Choroid plexus epithelial cell (primary cell): ENCODE measurements at places on chromosomes 6 and 20.
A peak's percentile ranks its signal among the peaks of the same experiment; 100 is the strongest.

DNA sequence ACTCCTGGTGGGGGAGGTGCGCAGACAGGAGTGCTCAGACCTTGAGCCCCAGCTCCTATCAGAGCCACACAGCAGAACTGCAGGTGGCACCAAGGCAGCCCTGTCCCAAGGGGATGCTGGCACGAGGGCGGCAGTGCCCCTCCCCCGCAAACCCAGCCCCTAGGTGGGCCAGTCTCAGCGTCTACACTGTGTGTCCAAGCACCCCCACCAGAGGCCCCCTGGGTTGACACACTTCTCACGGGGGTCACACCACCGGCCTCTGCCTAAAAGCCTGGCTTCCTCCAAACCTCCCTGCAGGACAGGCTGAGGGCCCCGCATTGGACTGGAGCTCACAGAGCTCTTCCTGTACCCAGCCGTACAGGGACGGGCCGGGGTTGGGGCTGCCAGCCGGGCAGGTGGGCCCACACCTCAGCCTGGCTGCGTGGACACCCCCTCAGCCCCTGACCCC is 8.1 kb downstream of the SLC2A4RG start:
- no peak for DNase-seq

GRCh38 chr20:39109933-39110818 is 148.0 kb downstream of the DHX35 start:
- DNase-seq: no peak

DNA sequence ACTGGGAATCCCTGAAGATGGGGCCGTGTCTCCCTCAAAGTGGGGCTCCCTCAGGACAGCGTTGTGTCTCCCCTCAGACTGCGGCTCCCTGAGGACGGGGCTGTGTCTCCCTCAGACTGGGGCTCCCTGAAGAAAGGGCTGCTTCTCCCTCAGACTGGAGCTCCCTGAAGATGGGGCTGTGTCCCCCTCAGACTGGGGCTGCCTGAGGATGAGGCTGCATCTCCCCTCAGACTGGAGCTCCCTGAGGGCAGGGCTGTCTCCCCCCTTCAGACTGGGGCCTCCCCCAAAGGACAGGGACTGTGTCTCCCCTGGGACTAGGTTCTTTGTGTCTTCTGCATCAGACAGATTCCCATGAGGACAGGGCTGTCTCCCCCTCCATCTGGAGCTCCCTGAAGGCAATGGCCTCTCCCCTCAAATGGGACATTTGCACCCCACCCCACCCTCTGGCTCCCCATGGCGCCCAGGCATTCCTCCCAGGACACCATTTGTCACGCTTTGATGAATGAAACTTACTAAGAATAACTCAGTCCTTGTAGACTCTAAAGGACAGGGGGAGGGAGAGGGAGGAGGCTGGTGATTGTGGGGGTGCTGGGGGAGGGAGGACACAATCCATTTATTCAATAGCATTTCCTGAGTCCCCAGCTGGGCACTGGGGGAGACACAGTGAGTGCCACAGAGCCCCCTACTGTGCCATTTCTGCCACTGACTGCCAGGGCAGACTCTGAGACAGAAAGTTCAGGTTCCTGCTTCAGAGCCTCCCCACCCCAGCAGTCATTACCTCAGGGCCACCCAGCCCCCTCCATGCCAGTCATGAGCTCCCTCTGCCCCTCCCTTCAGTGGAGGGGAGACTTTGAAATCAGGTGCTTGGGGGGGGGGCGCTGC is 122.4 kb downstream of the MRPL14 start:
- DNase-seq: no peak

DNA sequence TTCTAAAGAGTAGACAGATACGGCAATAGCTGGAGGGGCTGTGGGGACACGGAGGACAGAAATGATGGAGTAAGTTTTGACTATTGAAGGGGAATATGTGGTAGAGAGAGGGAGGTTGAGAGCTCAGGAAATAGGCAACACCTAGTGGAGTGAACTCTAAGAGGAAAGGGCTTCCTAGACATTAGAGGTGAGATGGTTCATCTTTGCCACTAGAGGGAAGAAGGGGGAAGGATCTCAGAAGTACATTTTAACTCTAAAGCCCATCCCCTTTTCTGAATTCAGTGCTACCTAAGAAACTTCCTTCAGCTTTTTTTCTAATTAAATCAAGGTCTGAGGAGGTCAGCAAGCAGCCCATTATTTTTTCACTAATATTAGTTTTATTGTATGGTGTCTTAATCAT is 689.4 kb upstream of the MAP3K7 start:
- peak; percentile 63 for DNase-seq

- DNase-seq: peak; percentile 28
Measured at GRCh38 chr6:26215585-26216358, 128.5 kb downstream of the HFE start.

DNA sequence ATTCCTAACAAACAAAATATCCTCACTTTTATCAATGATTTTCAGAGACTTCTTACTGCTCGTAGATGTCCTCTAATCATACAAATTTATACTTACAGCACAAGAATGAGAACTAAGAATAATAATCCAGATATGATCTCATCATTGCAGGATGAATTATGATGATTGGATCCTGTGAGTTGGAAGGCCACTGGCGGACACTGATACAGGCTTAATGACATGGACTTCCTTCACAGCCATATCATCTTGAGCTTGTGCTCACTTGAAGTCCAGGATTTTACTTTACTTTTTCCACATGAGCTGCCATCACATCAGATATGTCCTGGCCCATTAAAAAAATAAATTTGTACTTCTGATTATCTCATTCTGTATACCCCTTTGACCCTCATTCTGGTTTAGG is 94.3 kb downstream of the NKAIN2 start:
- no peak for DNase-seq

DNA sequence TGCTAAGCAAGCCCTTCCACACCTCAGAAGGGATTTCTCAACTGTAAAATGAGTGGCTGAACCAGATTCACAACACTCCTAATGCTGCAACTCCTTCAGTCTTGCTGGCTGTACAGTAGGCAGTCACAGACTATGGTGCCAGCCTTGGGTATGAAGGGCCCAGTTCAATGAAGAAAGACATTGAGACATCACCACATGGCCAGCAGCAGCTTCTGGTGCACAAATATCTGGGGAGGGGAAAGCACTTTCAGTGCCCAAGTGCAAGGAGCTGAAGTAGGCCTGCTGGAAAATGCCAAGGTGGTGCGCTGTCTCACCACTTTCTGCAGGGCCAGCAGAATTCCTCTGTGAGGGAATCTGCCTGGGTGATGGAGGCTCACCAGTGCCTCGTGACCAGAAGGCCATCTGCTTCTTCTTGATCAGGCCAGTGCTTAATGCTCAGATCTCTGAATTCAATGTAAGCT is 1.8 kb downstream of the PLA2G7 start:
- no peak for DNase-seq

GRCh38 chr20:10951216-10951615 is 277.4 kb upstream of the JAG1 start:
- no peak for DNase-seq

DNA sequence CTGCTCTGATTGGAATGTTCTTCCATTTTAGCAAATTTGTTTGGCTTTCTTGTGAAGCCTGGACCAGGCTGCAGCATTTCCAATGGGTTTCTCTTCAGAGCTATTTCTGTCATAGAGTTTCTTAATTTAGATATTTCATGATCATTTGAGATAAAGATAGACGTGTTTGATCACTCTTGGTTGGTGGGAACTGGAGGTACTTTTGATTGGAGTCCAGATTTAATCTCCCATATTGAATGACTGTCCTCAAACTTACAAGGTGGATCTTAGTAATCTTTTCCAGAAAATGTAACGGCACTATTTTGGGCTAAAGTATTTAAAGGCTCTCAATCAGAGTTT is 29.2 kb downstream of the RNF144B start:
- DNase-seq: no peak

- DNase-seq: no peak
Measured at GRCh38 chr20:9927224-9927623, 88.3 kb upstream of the PAK5 start.

GRCh38 chr6:155473741-155474140 is 18.1 kb upstream of the NOX3 start:
- DNase-seq: no peak

DNA sequence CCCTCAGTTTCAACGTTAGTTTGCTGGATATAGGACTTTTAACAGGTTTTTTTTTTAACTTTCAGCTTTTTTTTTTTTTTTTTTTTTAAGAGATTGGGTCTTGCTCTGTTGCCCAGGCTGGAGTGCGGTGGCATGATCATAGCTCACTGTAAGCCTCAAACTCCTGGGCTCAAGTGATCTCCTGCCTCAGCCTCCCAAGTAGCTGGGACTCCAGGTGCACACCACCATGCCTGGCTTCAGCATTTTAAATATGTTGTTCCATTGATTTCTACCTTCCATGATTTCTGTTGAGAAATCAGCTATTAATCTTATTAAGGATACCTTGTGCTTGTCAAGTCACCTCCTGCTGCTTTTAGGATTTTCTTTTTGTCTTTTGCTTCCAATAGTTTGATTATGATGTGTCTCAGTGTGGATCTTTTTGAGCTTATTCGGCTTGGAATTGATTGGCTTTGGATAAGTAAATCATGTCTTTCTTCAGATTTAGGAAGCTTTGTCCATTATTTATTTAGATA is 52.0 kb downstream of the CDYL start:
- DNase-seq: no peak

- DNase-seq: no peak
Measured at GRCh38 chr6:43142101-43142500, 29.0 kb upstream of the SRF start.

GRCh38 chr6:37565267-37566110 is 65.8 kb upstream of the CCDC167 start:
- DNase-seq: no peak

- peak; percentile 1 for DNase-seq
Measured at GRCh38 chr6:19035461-19036195, 648.5 kb downstream of the RNF144B start.

GRCh38 chr6:143601504-143601903 is 76.3 kb upstream of the PHACTR2 start:
- no peak for DNase-seq
